NCI-H2227 treated with DMSO at 0.1 percent for 48 hours (cell line): ENCODE measurements at places on chromosomes 12 and 14.

DNA sequence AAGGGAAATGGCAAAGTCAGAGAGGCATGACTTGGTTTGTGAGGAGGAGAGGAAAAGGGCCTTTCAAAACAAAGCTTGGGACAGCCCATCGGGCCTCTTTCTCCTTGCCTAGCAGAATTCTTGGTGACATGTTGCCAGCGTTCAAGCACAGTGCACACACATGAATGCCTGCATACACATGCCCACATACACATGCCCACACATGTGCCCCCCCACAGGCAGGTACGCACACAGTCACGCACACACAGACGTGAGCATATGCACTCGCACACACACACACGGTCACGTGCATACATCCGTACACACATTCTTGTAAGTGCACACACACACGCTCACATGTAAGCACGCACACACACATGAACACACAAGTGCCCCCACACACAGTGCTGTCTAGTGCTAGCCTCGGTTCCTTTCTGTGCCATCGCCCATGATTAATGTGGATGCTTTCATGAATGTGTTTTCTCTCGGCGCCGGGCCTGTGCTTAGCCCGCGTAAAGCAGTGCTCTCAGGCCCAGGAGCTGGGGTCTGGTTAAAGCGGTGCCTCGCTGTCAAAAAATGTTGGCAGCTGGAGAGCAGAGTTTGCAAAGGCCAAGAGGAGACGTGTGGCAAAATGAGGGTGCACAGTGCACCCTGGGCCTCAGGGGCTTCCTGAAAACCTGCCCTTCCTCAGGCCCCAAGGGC lies 328.8 kb upstream of the DIO3 start:
- DNase-seq, result no peak

GRCh38 chr12:82414926-82415325 lies 56.6 kb downstream of the METTL25 start:
- no peak for DNase-seq

DNA sequence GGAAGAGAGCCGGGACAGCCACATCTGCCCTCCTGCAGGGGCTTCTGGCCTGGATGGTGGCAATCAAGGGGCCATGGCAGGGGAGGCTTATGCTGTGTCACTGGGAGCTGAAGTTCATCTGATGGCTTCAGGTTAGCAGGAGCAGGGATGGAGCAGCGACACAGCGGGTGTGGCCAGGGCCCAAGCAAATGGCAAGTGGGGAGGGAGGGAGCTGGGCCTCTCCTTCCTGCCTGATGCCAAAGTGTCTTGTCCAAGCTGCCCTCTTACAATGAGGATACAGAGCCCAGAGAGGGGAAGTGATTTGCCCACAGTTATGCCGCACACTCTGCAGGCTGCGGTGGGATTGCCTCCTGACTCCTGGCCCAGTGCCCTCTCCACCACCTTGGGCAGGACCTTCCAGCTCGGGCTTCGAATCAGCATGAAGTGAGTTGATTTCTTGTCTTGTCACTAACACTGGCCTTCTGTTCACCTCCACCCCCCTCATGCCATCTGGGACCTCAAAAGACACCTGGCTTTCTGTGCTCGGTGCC lies 51.3 kb downstream of the IQSEC3 start:
- DNase-seq, result no peak

DNA sequence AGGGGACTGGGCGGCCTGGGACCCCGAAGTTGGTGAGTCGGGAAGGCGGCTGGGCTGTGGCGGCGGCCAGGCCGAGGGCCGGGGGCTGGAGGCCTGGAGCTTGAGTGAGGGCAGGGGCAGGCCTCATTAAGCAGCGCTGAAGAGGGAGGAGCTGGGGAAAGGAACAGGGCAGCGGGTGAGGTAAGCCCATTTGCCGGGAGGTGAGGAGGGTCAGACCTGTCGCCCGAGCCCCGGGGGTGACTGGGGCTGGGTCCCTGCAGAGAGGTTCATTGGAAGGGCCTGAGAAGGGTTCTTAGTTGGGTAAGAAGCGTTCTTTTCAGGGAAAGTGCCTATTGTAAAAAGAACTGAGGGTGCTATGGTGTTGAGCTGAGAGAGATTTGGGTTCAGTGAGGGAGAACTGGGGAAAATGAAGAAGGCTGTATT lies 441 bp downstream of the RAB5B start:
- no peak for DNase-seq

DNA sequence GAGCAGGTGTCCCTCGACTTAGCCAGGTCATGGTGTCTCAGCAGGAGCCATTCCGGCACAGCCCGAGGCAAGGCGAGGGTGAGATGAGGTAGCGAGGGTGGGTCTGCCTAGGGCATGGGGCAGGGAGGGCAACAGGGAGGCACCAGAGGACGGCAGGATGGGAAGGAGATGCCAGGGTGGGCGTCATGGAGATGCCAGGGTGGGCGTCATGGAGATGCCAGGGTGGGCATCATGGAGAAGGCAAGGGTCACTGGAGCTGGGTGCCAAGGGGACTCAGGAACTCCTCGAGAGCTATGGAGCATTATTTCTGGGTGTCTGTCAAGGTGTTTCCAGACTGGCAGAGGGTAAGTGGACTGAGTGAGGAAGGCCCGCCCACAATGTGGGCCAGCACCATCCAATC lies 7.4 kb downstream of the DEGS2 start:
- DNase-seq, result no peak

DNA sequence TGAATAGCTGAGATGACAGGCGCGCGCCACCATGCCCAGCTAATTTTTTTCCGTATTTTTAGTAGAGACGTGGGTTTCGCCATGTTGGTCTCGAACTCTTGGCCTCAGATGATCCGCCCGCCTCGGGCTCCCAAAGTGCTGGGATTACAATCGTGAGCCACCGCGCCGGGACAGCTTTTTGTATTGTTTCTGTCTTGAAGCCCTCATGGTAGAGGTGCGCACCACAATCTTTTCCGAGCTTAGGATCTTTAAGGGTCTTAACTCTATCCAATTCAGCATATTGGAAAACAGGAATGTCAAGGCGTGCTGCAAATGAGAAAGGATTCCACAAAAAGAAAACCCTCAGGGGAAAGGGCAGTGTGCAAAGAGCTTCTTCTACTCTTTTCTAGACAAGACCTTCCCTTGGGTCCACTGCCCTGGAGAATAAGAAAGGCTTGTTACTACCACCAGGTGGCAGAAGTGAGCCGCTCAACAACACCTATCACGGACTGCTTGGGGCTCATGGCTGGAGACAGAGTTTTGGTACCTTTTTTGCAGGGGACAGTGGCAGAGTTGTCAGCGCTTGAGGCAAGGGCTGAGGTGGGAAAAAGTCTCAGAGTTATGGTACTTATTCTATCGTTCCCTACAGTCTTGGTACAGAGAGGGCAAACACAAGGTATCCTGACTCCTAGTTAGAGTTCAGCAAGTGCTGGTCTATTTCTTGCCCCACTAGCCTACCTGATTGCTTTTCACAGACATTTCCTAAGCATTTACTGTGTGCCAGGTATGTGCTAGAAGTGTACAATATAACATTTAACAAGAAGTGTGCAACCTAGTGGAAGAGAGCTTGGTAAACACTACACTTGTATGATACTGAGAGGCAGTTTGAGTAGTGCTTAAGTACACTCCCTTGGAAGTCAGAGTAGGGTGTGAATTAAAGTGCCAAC lies 16.4 kb upstream of the SP7 start:
- DNase-seq, result peak; percentile 77

DNA sequence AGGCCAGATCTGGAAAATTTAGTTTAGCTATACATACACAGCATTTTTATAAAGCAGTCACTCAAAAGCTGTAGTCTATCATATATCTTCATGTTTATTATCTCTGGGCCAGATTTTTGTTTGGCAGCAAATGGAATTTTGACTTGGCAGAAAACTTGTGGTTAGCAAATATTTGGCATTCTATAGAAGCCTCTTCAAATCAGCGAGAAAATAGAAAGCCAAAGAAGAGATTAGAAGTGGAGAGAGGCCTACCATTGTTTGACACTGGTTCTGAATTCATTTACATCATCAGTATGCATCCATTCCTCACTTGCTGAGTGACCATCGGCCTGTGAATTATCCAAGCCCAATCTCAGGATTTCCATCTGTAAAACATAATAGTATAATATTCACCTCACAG lies 1077.6 kb downstream of the GALC start:
- DNase-seq, result no peak

DNA sequence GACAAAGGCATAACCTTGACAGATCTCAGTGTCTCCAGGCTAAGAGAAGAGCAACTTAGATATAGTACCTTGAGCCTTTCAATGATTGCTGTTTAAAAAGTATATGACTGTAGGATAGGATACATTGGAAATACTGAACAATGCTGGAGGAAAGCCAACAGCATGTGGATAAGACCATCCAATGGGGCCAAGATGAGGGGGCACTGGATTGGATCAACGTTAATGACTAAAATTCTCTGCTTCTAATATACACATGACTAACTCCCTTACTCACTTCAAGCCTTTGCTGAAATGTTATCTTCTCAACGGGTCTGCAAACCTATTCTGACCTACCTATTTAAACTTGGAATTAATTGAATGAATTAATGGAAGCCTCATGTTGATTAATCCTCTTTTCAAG lies 354.9 kb downstream of the RAD51B start:
- DNase-seq, result no peak

- DNase-seq, result no peak
Observed at GRCh38 chr12:89225401-89225800, 126.9 kb downstream of the DUSP6 start.

DNA sequence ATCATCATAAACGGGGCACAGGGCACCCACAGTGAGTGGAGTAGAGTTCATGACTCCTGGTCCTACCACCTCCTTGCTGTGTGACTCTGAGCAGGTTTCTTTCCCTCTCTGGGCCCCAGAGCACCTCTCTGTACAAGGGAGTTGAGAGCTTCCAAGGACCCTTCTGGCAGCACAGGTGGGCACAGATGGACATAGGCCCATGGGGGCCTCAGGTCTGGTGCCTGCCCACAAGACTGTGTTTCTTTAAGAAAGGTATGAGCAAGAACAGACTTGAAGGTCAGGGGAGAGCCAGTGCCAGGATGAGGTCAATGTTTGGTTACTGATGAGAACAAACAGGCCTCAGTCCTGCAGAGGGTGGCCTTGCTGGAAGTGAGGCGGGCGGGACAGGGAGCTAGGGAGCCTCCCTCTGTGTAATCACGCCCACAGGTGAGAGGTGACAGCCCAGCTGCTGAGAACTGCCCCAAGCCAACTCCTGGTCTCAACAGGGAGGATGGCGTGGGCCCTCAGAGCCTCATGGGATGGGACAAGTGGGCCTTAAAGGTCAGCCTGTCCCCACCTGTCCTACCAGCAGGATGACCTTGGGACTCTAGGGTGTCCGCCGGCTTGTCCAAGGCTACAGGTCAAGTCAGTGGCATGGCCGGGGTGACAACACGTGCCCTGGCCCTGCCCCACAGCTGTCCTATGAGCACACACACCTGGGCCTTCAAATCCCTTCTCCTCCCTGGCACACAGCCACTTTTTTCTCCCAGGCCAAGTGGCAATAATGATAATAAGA lies 49.1 kb downstream of the CCDC85C start:
- no peak for DNase-seq

DNA sequence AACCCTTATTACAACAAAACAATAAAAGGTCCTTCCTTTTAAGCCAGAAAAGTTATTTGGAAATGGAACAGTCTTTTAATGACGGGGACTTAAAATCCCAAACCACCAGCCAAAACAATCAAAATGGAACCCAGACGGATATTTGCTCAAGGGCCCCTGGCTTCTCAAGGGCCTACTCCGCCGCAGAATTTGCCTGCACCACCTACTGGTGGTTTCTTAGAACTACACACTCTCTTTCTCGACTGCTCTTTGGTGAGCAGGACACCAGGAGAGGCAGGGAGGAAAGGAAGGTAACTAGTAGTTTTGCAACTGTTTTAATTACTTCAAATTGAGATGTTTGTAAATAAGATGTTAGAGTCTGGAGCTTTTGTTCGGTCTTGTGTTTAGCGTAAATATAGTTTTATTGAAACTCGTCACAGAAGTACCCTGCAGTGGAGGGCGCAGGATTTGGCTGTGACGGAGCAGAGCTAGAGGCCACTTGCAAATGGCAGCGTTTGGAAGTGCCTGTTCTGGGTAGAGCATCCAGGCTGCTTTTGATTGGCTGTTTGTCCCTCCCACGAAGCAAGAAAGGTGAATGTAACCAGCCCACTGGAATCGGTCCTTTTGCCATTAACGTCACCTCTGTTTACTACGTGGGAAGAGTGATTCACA lies 238.5 kb downstream of the CACNA1C start:
- no peak for DNase-seq
